Naive thymus-derived CD4-positive, alpha-beta T cell (primary cell): ENCODE measurements at places on chromosomes 3 and 15.

GRCh38 chr15:48267766-48268165 lies 61.7 kb downstream of the SLC12A1 start:
- H3K4me1 ChIP-seq = no peaks in the 10 kb centered on the region
- H3K36me3 ChIP-seq = no peaks in the 10 kb centered on the region
- DNase-seq = no peak

- no peak for DNase-seq
- H3K36me3 ChIP-seq = no peaks in the 10 kb centered on the region
- no peaks in the 10 kb centered on the region for H3K4me1 ChIP-seq
- no peak overlapping the region for H3K27ac ChIP-seq
- H3K4me3 ChIP-seq = no peak overlapping the region
- H3K27me3 ChIP-seq = no peaks in the 10 kb centered on the region
Observed at GRCh38 chr3:141643796-141644195, 94.3 kb upstream of the RNF7 start.

GRCh38 chr15:94777037-94777436 lies 545.7 kb downstream of the MCTP2 start:
- H3K27ac ChIP-seq = no peak overlapping the region
- no peaks in the 10 kb centered on the region for H3K27me3 ChIP-seq
- no peaks in the 10 kb centered on the region for H3K4me1 ChIP-seq
- H3K36me3 ChIP-seq = no peaks in the 10 kb centered on the region
- no peak overlapping the region for H3K4me3 ChIP-seq

DNA sequence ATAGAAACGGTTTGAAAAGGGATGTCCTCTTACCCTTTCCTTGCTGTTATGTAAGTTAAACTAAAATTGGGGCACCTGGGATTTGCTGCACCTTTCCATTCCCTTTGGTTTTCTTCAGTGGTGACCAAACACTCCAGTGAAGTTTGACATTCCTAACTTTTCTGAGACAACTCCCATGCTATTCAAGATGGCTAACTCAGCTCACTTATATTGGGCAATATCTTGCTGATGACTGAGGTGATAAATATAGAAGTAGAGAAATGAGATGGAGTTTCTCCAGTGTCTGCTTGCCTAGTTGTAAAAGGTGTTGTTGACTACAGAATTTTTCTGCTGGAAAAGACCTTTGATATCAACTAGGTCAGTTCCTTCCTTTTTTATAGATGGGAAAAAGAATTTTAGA lies 291.8 kb downstream of the GAP43 start:
- H3K4me1 ChIP-seq = no peaks in the 10 kb centered on the region
- DNase-seq = no peak
- no peak overlapping the region for H3K4me3 ChIP-seq
- H3K27ac ChIP-seq = no peak overlapping the region
- no peaks in the 10 kb centered on the region for H3K27me3 ChIP-seq
- no peaks in the 10 kb centered on the region for H3K36me3 ChIP-seq

- no peaks in the 10 kb centered on the region for H3K27me3 ChIP-seq
- no peak overlapping the region for H3K4me3 ChIP-seq
- no peak for DNase-seq
- no peaks in the 10 kb centered on the region for H3K4me1 ChIP-seq
- H3K36me3 ChIP-seq = no peaks in the 10 kb centered on the region
- H3K27ac ChIP-seq = no peak overlapping the region
Observed at GRCh38 chr3:105402287-105402801, 35.6 kb downstream of the ALCAM start.

- no peak overlapping the region for H3K4me3 ChIP-seq
- no peaks in the 10 kb centered on the region for H3K36me3 ChIP-seq
- no peaks in the 10 kb centered on the region for H3K27me3 ChIP-seq
Observed at GRCh38 chr15:32053719-32054118, 23.4 kb downstream of the CHRNA7 start.

GRCh38 chr15:71784719-71785118 lies 25.6 kb upstream of the NR2E3 start:
- H3K4me1 ChIP-seq = no peaks in the 10 kb centered on the region
- H3K36me3 ChIP-seq = no peaks in the 10 kb centered on the region
- no peak overlapping the region for H3K4me3 ChIP-seq
- H3K27me3 ChIP-seq = no peaks in the 10 kb centered on the region
